ENCODE measurements at places on chromosomes 2 and 18.
A peak's percentile ranks its signal among the peaks of the same experiment; 100 is the strongest.

DNA sequence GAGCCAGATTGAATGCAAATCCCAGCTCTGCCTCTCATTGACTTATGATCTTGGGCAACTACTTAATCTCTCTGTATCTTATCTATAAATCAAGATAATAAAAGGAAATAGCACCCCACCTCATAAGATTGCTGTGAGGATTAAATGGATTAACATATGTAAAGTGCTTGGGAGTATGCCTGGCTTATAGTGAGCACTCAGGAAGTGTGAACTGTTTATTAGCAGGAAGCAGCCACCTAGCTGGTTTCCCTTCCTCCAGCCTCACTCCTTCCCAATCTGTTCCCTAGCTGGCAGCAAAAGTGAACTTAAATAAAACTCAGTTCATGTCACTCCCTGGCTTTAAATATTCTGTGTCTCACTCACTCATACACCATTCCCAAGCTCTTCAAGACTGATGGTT is 526.6 kb upstream of the PKDCC start:
- DNase-seq, result no peak

- DNase-seq, result no peak
These were observed 21.6 kb downstream of the TSN start for GRCh38 chr2:121776885-121777698.

GRCh38 chr2:88608184-88608583 is 19.1 kb downstream of the EIF2AK3 start:
- no peak for DNase-seq

- no peak for DNase-seq
These were observed 1231.7 kb upstream of the ZEB2 start for GRCh38 chr2:145751629-145752028.

- no peak for DNase-seq
These were observed 43.9 kb downstream of the ACVR2A start for GRCh38 chr2:147888680-147889079.

DNA sequence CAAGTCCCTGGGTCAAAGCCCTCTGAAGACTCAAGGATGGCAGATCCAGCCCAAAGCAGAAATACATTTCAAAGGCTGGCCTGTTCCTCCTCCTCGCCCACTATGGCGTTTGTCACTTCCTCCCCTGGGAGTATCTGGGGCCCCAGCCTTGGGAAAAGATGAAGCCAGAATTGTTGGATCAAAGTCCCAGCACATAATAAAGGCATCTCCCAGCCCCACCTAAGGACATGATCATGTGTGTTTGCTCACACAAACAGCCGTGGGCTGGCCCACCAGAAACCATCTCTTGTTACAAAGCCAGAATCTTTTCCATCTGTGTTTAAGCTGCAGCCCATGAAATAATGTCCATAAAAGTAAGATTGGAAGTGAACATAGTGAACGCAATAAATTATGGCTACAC is 50.1 kb upstream of the HAAO start:
- DNase-seq, result no peak

DNA sequence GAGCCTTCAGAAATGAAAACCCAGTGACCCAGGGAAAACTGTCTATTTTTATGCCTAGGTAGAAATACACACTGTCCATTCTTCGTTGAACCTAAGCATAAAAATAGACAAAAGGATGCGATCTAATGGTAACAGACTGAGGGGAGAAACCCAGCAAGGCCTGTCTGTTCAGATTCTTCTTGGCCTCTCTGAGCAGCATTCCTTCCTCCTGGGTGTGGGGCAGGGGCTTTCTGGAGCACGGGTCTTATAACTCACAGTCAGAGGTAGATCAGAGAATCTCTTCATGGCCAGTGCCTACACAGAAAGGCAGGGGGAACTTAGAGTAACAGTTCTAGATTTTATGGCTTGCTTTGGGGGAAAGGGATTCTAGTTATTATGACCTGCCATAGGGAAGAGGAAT is 56.0 kb downstream of the PKDCC start:
- no peak for DNase-seq

- DNase-seq, result no peak
These were observed 28.8 kb downstream of the SNORC start for GRCh38 chr2:232898592-232899543.

DNA sequence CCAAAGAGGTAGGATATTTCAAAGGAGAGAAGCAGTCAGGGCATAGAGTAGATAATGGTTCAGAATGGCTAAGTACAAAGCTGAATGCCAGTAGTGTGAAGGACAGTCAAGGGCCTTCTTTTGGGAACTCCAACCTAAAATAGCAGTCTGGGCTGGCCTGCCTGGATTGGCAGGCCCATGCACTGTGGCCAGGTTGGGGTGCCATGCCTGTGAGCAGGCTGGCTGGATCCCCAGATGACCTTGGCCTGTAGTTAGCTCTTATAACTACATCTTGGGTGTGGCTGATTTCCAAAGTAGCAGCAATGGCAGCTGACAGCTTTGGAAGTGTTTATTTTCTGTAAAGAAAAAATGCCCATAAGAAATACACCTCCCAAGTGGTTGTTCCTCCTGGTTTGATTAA is 51.5 kb upstream of the ITGB6 start:
- no peak for DNase-seq

- no peak for DNase-seq
These were observed 69.7 kb upstream of the POU3F3 start for GRCh38 chr2:104784264-104784663.

DNA sequence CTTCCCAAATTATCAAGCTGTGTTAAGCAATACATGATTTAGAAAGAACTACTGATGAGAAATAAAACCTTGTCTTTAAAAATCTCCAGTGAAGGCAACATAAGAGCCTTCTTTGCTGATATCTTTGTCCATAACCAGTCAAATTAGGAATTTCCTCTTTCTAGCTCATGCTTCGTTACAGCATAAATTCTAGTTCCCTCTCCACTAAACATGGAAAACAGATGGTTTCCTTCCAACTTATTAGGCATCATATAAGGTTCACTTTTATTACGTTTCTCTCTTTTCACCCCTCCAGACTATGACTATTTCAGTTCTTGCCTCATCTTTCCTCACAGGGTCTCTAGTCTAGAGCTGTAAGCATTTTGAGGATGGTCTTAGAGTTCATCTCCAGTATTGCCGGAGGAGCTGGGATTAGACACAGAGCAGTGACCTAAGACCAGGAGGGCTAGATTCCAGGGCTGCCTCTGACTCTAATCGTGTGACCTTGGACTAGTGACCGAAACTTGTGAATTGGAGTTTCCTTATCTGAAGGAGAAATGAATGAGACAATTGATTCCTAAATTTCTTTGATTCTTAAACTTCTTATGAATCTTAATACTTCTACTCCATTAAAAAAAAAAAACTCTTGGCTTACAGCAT is 195.5 kb upstream of the APCDD1 start:
- DNase-seq, result no peak

GRCh38 chr18:1618364-1618763 is 713.7 kb downstream of the ADCYAP1 start:
- DNase-seq, result no peak

DNA sequence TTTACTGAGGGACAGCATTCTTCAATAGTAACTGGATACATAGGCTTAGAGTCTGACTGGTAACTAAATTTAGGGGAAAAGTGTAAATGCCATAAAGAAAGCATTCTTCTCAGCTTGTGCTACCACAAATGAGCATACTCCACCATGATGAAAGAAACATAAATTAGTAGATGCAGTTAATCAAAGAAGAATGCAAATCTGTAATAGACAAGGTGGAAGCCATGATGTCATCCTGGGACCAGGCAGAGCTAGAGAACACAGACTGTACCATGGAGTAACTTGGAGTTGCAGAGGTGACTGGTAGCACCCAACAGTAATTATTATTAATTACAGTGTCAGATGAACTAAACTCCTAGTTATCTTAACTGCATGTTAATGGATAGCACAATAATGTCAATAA is 51.7 kb downstream of the RBKS start:
- DNase-seq, result no peak

- DNase-seq, result no peak
These were observed 519.7 kb downstream of the SOCS6 start for GRCh38 chr18:70808481-70809056.

- DNase-seq, result no peak
These were observed 19.5 kb downstream of the MARCHF4 start for GRCh38 chr2:216352653-216353270.

- peak; percentile 42 for DNase-seq
These were observed 46.6 kb upstream of the TPO start for GRCh38 chr2:1366546-1367134.

DNA sequence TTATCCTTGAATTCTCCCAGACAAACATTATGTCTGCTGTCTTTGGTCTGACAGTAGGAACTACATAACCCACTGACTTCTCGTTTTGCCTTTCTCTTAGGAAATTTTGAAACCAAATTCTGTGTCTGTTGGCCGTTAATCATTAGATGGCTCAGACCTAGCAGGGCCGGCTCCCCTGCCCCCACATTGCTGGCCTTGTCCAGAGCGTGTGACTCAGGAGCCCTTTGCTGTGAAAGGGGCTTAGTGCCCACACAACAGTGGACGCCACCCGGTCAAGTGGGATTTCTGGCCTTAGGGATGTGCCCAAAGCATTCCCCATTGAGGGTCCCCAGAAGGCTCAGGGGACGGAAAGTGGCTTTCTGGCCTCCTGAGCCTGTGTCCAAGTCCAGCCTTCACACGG is 137.5 kb downstream of the CTIF start:
- no peak for DNase-seq

DNA sequence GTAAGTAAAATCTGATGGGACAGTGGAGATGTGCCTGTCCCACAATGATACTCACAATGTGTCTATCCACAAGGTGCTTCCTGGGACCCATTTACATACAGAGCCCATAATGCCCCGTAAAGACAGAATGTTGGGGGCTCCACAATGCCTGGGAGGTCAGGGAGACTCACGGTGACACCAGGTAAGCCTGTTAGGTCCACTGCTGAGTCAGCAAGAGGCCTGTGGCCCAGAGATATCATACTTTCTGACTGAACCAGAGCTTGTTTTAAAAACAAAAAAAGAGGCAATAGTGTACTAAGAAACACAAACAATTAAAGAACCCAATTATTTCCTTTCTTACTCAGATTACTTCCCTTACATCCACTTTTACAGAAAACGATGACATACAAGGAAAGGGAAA is 771.1 kb upstream of the ID2 start:
- DNase-seq, result no peak

DNA sequence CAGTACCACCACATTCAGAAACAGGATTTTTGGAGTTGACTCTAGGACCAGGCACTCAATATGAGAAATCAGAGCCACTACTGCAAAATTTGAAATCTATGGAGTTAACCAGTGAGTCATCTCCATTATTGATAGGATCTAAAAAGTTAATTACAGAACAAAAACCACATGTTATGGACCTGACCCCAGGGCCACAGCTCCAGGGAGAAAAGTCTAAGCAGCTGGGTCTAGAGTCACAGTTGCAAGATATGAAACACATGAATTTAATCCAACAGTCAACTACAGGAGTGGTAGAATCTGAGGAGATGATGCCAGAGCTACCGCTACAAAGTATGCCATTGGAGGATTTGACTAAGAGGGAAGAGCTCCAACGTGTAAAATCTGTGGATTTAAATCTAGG is 13.4 kb upstream of the ZNF512 start:
- DNase-seq, result no peak

DNA sequence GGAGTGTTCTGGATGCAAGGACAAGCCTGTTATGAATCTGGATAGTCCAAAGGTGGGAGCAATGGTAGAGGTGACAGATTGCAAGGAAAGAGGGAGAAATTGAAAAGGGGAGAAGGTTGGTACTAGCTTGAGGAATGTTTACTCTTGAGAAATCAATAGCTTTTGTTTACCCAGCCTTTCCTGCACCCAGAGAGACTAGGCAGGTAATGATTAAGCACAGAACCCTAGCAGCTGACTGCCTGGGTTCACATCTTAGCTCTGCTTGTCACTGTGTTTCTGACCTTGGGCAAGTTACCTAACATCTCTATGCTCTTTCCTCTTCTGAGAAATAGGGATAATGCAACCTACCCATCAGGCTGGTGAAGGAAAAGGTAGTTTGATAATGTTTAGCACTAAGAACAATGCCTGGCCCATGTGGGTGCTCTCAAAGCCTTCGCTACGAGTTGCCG is 178.6 kb downstream of the MGAT5 start:
- peak; percentile 9 for DNase-seq

- peak; percentile 84 for DNase-seq
These were observed at the start of gene SLC16A14 for GRCh38 chr2:230068651-230069055. TSS of gene SLC16A14 (minus strand) at chr2:230068924. CDS start at chr2:230059352, 9,572 bp downstream.

- DNase-seq, result no peak
These were observed 257.2 kb downstream of the CYRIA start for GRCh38 chr2:16408331-16409005.

DNA sequence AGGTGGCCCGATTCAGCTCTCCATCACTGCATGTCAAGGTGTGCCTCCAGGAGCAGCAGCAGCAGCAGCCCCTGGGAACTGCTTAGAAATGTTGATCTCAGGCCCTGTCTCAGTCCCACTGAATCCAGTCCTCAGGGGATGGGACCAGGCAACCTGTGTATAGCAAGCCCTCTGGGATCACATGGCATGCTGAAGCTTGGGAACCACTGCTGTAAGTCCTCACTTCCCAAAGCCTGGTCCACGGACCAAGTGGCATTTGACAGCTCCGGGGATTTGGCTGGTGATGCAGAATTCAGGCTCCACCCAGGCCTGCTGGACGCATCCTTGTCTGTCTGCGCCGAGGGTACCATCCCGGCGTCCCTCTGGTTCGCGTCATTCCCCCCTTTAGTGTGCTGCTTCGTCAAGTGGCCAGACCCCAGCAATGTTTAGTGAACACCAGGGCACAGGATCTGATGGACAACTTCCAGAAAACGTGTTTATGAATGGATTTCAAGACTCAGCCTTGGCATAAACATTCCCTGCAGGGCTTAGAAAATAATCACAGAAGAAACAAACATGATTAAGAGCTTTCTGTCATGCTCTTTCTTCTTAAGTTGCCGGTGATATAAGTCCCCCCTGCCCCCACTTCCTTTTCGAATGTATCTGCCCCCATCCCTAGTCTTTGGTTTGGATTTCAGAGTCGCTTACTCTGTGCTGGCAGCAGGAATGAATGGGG is 234.0 kb downstream of the GBX2 start:
- no peak for DNase-seq

DNA sequence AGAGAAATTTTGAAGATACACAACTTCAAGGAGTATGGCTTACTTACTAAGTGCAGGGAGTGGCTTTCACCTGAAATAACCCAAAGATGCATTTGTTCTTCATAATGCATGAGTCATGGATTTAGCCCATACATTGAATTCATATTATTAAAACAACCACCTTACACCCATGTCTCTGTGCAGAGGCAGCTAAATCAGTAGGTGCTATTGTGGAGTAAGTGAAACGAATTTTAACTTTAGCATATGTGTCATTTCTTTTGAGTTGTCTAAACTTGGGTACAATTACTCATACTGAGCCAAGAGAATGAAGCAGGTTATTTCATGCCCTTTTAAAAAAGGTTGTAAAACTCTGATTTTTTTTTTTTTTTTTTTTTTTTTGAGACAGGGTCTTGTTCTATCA is 11.0 kb upstream of the ANKRD29 start:
- DNase-seq, result no peak
